Stimulated activated CD4-positive, alpha-beta T cell treated with anti-CD3 and anti-CD28 coated beads, Interleukin-4, amount 100 ng/mL, for 48 hours (primary cell): ENCODE measurements at places on chromosomes 11 and 22.
A peak's percentile ranks its signal among the peaks of the same experiment; 100 is the strongest.

DNA sequence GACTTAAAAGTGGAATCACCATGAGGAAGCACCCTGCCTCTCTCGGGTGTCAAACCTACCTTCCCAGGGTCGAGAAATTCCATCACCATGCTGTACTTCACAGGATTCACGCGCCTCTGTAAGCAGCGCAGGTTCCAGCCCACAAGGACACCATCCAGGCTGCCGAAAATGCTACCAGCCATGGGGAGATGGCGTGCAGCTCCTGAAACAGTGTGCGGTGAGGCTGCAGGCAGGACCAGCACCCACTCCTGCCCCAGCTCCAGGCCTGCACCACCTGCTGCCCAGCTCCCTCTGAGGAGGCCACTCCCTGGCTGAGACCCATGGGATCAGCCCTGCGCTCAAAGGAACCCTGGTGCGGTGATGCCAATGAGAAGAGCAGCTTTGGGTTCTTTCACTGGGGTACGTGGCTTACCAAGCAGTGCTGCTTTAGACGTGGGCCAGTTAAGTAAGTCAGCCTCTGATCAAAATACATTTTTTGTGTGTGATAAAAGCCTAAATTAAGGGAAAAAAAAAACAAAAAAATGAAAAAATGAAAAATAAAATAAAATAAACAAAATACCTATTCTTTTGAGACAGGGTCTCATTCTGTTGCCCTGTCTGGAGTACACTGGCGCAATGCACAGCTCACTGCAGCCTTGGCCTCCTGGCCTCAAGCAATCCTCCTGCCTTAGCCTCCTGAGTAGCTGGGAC lies 115.4 kb downstream of the MED15 start:
- no peak for DNase-seq

DNA sequence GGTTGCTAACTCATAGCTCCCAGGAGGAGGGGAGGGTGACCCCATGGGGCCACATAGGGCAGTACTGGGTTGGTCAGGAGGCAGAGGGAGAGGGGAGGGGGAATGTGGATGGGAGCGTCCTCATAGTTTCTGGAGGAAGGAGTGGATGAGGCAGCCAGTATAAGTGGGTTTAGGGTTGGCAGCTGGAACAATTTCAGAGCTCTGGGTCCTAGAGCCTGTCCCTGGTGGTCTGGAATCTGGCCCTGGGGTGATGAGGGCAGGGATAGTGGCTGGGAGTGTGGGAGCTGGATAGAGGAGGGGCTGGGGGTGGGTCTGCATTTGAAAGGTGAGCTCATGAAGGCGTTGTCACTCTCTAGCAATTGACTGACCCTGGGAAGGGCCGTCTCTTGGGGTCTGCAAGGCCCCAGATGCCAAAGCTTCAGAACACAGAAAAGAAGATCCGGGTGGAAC lies 5.3 kb upstream of the MRGPRG start:
- DNase-seq = no peak

- no peak for DNase-seq
These were observed 25.9 kb downstream of the KMT2A start for GRCh38 chr11:118462178-118462577.

DNA sequence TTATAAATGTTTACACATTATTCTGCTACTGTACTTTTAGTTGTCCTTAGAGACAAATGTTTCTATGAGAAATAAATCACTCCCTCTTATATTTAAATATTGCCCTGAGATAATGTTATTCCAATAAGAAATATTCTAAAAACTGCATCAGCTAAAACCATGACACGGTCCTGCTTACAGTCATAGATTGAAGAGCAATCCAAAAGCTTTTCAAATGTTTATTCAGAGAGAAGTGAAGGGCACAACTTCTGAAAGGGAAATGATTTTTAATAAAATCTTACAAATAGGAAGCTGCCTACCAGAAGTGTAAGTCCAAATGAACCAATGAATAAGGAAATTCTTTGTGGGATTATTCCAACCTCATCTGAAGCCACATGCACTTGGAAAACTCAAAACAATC lies 49.2 kb downstream of the STK33 start:
- DNase-seq = no peak

- no peak for DNase-seq
These were observed 131.8 kb downstream of the APIP start for GRCh38 chr11:34784318-34784841.

DNA sequence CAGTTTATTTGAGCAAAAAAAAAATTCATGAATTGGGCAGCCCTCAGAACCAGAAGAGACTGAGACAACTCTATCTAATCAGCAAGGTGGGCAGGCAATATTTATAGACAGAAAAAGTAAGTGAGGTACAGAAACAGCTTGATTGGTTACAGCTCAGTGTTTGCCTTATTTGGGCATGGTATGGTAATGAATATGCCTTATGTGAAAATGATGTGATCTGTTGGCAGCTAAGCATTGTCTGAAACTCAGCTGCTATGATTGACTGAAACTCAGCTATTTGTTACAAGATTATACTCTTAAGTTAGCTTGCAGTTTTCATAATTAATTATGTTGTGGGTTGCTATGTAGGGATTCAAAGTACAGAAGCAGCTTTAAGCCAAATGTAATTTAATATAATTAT lies 127.6 kb downstream of the CNTN5 start:
- no peak for DNase-seq

- no peak for DNase-seq
These were observed 116.4 kb downstream of the SLC17A6 start for GRCh38 chr11:22454461-22455090.

DNA sequence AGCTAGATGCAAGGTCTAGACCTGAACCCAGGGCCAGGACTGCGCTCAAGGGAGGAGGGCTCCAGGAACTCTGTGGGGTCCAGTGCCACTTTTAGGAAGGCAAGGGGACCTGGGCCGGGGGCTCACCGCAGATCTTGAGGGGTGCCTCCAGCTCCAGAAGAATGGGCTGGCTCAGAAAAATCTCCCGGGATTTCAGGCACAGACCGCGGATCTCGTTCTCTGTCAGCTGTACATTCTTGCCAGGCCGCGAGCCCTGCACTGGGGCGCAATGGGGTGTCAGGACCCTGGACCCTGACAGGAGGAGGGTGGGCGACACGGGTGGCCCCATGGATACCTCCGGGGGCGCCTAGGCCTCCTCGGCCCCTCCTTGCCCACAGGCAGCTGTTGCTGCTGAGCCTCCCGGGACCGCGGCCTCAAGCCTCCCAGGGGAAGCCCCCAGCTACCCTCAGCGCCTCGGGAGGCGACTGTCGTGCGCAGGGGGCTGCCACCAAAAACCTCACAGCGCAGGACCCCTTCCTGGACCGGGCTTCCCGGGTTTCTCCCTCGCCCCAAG lies 640 bp downstream of the PPP1CA start:
- DNase-seq = no peak

DNA sequence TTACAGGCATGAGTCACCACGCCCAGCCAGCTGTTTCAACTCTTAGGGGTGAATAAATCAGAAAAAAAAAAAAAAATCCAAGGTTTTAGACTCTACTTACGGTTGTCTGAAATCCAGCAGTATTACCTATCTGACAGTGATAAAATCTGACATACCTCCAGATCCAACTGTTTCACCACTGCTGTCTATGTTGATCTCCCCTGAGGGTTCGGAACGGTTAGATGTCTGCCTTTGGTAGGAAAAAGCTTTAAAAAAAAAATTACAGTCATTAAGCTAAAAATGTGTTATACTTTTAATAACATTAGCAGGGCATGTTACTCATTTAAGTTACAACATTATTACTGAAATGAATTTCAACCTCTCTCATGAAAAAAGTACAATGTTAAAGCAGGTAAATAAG lies 21.1 kb downstream of the NCAPD3 start:
- no peak for DNase-seq

DNA sequence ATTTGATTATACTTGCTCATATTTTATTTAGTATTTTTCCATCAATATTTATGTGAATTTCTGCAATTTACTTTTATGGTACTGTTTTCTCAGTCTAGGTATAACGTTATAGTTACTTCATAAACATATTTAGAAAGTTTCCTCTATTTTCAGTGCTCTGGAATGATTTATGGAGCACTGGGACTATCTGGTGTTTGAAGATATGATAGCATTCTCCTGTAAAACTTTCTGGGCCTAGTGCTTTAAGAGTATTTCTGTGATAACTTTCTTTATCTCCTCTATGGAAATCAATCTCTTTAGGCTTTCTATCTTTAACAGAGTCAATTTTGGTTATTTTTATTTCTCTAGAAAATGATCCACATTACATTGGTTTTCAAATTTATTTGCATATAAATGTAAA lies 85.1 kb downstream of the SOX6 start:
- DNase-seq = no peak

- DNase-seq = no peak
These were observed 78.7 kb downstream of the PHF21B start for GRCh38 chr22:44931077-44931540.

GRCh38 chr22:26561756-26562417 lies 28.0 kb downstream of the TPST2 start:
- no peak for DNase-seq

DNA sequence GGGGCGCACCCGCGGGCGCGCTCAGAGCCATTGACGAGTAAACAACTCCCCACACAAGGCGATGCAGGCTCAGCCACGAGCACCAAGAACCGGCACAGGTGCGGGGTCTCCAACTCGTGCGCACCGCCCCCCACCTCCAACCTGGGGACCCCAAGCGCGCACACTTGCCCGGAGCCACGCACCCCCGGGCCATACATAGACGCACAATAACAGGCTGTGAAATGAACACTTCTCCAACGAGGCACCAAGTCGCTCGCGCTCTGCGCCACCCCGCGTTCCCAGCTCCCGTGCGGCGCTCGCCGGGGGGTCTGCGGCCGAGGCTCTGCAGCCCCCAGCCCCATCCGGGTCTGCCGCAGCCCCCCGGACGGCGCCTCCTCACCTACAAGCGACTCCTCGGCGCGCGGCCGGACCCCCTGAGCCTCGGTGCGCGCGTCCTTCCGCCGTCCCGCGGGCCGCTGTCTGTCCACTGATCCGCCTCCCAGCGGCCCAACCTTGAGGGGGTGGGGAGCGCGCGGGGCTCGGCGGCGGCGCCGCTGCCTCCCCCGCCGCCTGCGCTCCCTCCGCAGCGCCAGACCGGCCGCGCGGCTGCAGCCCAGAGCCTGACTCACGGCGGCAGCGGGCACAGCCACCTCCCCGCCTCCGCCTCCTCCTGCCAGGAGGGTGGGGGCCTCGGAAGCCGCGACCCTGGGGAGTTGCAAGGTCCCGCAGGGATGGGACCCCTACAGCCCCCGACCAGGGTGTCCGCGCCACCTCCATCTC lies 1.6 kb downstream of the IFITM10 start:
- no peak for DNase-seq

DNA sequence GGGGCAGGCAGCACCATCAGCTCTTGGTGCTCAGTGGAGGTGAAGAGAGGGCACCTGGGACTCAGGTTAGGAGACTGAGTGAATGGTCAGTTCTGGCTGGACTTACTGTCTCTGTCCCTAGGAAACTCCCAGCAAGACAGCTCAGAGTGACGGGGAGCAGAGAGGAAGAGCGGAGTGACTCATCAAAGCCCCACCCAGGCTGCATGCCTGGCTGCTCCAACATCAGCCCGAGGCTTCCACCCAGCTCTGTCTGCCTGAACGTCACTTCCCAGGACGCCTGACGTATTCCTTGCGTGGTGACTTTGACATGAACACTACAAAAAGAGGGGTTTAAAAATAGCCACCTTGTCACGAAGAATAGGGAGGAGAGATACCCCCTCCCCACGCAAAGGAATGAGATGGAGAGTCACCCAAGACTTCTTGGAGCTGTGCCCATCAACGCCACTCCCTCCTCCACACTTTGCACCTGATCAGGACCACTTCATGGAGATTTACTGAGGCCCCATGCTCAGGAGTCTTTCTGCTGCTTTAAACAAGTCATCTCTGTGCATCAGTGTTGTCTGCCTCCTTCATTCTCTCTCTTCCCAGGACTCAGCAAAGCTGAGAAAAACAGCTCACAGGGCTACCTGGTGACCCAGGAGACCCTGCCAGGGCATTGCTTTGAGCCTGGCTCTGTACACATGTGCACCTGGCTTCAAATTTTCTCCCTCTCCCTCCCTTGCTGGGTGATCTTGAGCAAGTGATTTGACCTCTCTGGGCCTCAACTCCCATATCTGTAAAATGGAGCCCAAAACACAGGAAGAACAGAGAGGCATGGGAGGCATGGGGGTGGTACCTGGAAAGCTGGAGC lies 83.1 kb downstream of the MN1 start:
- no peak for DNase-seq

- DNase-seq = no peak
These were observed 397.4 kb downstream of the SOX6 start for GRCh38 chr11:15958910-15959309.

GRCh38 chr11:13465909-13466371 lies 2.9 kb upstream of the BTBD10 start:
- DNase-seq = no peak

GRCh38 chr11:17379383-17380180 lies 8.9 kb downstream of the KCNJ11 start:
- no peak for DNase-seq

- DNase-seq = no peak
These were observed 20.8 kb upstream of the ARRB1 start for GRCh38 chr11:75371949-75372876.

- DNase-seq = peak; percentile 44
These were observed 19.1 kb downstream of the TNRC6B start for GRCh38 chr22:40196628-40197360.

GRCh38 chr11:76701294-76702040 lies 30.9 kb upstream of the LRRC32 start:
- no peak for DNase-seq

- DNase-seq = no peak
These were observed 27.6 kb upstream of the CASP12 start for GRCh38 chr11:104925850-104926249.

DNA sequence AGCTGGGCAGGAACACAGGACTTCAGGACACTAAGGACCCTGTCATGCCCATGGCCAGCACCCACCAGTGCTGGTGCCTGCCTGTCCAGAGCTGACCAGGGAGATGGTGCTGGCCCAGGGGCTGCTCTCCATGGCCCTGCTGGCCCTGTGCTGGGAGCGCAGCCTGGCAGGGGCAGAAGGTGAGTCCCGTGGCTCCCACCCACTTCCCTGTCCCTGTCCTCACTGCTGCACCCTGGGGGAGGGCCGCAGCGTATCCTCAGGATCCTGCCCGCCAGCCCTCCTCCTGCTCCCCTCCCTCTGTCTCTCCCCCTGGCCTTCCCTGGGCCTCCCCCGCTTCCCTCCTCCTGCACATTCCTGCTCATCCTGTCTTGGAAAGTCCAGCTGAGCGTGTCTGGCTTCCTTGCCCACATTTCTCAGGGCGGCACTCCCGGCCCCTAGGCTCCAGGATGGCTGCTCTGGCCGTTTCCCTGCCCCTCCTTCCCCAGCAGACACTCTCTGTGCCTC lies 8.7 kb downstream of the CSF2RB start:
- DNase-seq = no peak

GRCh38 chr11:94895451-94895850 lies 77.9 kb downstream of the CWC15 start:
- DNase-seq = no peak

- no peak for DNase-seq
These were observed 43.8 kb downstream of the CHST1 start for GRCh38 chr11:45621588-45621987.
